NCI-H1105 treated with DMSO at 0.1 percent for 48 hours (cell line): ENCODE measurements at places on chromosomes 3 and 15.

DNA sequence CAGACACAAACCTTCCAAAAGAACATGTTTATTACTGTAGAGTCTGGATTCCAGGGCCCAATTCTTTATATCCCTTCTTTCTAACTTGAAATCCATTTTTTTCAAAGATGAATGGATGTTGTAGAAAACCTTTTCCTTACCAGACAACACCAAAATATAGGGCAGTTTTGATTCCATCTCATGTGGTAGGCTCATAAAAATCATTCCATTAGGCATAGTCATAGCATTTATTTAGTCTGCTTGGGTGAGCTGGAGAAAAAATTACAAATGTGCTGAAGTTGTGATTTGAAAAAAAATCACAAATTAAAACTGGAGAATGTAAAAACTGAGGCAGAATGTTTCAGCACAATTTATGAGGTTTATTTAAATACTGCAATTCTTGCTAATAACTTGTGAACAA is 199.3 kb upstream of the TBC1D5 start:
- DNase-seq: no peak

- no peak for DNase-seq
Measured at GRCh38 chr3:187012609-187013051, 82.3 kb downstream of the ST6GAL1 start.

GRCh38 chr3:134799393-134799792 is 4.3 kb downstream of the EPHB1 start:
- DNase-seq: no peak

GRCh38 chr3:96796101-96796500 is 18.3 kb upstream of the EPHA6 start:
- DNase-seq: no peak

GRCh38 chr3:169759256-169759655 is 5.6 kb downstream of the TERC start:
- DNase-seq: no peak

DNA sequence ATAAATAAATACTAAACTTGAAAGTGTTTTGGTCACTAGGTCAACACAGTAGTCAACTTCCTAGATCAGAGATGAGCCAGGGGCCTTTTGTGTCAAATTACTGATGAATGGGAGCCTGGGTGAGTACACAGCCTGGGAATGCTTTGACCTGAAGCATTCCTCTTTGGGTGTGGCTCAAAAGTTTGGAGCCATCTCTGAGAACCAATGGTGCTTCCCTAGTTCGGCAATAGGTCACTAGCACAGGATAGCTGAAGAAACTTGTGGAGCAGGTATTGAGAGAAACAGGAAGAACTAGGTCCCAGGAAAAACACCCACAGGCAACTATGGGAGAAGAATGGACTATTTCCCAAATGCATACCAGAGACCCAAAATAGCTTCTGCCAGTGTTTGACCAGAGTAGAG is 56.6 kb upstream of the PLXND1 start:
- DNase-seq: no peak

- no peak for DNase-seq
Measured at GRCh38 chr3:195563317-195563716, 20.2 kb upstream of the PPP1R2 start.

DNA sequence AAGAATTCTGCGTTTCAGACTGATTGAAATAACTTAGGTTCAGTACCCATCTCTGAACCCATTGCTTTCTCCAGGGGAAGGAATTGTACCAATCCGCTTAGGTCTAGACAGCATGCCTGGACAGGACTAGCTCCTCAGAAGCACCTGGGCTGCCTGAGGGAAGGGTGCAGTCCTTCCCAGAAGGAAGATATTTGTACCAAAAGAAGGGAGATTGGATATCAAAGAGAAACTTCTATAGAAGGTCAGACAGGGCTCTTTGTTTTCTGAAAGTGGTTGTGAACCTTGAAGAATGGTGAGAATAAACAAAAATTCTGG is 133.8 kb upstream of the LRTM1 start:
- DNase-seq: no peak

- no peak for DNase-seq
Measured at GRCh38 chr3:115280506-115280905, 133.4 kb upstream of the ZBTB20 start.
